Activated CD8-positive, alpha-beta memory T cell treated with anti-CD3 and anti-CD28 coated beads for 24 hours (primary cell): ENCODE measurements at places on chromosomes 6 and 20.

- DNase-seq = no peak
These were observed 9.0 kb upstream of the DDX27 start for GRCh38 chr20:49210101-49210756.

DNA sequence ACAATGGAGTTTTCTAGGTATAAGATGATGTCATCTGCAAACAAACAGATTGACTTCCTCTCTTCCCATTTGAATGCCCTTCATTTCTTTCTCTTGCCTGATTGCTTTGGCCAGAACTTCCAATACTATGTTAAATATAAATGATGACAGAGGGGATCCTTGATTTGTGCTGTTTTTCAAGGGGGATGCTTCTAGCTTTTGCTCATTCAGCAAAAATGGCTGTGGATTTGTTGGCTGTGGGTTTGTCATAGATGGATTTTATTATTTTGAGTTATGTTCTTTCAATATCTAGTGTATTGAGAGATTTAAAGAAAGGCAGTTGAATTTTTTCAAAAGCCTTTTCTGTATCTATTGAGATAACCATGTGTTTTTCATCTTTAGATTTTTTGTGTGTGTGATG is 662.4 kb upstream of the EYS start:
- DNase-seq = no peak

DNA sequence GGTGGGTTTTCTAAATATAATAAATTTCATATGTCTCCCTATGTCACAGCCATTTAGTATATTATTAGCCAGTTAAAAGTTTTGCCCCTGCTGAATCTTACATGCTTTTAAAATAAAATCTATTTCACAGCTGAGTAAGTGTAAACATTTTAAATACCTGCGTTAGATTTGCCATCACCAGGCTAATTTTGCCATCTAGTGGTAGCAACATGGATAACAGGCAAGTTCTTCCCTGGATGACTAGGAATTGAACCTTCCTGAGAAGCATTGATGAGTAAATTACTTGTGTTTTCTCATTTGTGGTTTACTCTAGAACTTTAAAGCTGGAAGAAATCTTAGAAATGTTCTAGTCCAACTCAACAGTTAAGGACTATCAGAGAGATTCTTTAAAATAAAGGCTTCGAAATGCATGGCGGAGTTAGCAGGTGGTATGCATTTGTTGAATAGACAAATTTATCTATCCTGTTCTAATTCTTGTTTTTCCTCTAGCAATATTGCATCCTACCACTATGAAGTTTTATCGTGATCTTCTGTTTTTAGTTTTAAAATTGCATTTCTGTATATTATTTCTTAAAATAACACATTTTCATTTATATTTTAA is 2.6 kb downstream of the PRSS35 start:
- DNase-seq = no peak

GRCh38 chr6:162970246-162970645 is 242.5 kb downstream of the PACRG start:
- no peak for DNase-seq

- no peak for DNase-seq
These were observed 992.5 kb upstream of the CITED2 start for GRCh38 chr6:140366991-140367390.

- peak; percentile 86 for DNase-seq
These were observed 1.0 kb upstream of the FBXO5 start for GRCh38 chr6:152983637-152984512.

DNA sequence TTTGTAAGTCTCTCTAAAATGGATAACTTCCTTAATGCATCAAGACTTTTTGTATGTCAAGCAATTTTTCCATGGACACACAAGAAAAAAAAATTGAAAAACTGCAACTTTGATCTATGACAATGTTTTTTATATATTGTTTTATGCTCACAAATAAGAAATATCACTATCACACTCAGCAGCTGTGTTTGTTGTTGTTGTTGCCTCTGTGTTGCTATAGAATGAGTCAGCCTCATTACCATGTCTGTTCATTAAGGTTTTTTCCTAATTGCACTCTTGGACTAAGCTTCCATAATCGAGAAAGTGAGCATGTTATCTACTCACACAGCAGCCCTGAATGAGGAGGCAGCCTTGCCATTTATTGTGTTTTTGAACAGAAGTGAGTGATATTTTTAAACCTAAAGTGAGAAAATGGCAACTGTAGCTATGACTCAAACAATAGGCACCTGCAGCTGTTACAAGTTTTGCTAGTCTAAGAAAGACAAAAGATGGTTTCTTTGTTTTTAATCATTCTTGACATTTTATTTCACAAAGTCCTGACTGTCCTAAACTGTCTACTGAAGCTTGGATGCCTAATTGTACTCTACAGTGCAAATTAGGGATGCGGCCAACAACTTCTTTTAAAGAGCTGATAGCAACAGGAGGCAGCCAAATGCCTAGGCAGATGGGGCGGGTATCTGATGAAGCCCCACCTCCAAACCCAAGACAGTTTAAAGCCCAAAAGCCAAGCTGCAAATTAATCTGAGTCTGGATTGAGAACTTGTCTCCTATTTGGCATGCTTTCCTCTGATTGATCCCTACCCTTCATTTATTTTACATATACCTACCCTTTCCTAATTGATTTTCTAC is 77.9 kb upstream of the DOK5 start:
- no peak for DNase-seq

DNA sequence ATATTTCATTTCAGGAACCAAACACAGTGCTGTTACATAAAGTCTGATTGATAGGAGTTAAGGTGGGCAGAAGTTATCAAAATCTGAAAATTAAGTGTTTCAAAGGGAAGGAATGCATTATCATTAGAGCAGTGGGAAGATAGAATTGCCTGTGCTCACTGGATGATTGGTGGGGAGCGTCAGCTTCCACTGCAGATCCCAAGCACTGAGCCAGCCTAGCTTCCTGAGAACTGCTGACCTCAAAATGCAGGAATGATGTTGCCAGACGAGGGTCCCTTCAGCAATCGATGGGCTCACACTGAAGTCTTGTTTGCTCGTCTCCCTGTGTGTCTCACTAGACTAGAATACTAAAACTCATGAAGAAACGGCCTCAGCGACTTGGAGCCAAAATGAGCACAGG is 110.0 kb upstream of the PHACTR1 start:
- DNase-seq = no peak

DNA sequence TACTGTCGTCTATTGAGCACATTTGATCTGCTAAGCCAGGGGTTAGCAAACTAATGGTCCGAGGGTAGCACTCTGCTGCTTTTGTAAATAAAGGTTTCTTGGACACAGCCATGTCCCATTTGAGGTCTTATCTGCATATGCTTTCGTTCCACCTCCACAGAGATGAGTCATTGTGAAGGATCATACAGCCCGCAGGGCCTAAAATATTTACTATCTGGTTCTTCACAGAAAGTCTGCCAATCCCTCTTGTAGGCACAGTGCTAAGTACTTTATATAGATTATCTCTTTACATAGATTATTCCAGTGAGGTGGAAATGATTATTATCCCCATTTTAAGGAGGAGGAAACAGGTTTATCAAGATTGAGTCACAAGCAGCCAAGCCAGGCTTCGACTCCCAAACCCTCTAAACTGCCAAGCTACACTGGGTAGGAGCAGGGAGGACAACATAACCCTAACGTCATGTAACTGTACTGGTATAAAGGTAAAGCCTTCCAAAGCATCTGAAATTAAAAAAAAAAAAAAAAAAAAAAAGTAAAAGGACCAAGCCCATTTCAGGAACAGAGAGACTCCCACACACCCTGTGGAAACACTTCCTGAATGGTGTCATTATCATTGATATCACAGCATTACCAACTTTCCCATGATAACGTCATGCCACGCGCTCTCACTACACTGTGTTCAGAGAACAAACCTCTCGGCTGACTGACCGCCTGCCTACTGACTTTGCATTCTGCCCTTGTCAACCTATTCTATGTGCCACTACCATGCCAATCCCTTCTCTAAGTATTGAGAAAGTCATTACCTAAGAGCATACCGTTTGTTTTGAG is 101.0 kb downstream of the KIF16B start:
- DNase-seq = no peak

- DNase-seq = no peak
These were observed 8.0 kb upstream of the UBD start for GRCh38 chr6:29567541-29567940.

- DNase-seq = no peak
These were observed 684.1 kb upstream of the NRSN1 start for GRCh38 chr6:23441808-23442461.

- no peak for DNase-seq
These were observed 268.3 kb upstream of the FAM83B start for GRCh38 chr6:54578261-54578660.

DNA sequence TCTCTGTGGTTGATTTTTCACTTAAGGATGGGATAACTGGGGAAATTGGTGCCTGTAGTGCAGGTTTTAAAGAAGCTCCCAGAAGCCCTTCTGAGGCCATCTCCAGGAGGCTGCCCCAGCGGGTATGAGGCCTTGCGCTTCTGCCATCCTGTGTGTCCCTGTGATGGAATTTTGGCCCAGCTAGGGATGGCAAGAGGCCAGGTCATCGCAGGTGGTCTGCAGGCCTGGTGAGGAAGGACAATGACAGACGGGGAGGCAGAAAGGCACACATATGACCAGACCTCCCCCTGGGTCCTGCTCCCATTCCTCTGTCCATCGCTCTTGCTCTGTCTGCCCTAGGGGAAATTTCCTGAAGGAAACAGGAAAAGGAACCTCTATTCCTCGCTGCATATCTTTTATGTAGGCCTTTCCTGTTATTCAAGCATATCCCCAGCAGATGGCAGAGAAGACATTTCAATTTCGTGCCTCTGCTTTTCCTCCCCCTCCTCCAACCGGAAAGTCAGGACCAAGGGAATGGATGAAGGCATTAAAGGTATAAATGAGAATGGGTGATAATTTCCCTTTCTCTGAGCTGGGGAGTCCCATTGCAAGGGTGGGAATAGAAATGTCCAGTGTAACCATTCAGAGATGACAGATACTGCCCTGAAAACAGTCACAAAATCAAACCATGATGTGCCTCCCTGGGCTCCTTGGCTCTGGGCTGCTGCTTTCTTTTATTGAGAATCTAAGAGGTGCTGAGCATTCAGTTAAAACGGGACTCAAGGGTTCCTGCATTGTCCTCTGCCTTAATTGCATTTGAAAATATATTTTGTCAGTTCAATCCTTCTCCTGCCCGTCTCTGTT is 17.6 kb upstream of the HLA-F start:
- DNase-seq = no peak

- no peak for DNase-seq
These were observed 253.0 kb downstream of the ARID1B start for GRCh38 chr6:157029980-157030690.

DNA sequence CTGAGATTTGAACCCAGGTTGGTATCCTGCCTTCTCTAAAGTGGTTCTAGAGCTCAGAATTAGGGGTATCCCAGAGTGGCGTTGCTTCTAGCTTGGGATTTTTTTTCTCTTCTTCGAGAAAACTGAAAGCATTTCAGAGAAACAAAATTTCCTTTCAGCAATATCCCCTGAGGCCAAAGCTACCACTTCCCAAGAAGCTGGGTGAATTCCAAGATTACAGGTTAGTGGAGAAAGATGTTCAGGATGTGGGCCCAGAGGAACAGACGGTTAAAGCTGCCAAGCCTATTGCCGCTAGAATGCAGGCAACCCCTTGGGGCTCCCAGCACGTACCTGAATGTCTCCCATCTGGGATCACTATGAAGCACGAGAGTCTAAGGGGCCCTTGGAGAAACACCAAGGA is 134.1 kb downstream of the FOXO3 start:
- DNase-seq = no peak

DNA sequence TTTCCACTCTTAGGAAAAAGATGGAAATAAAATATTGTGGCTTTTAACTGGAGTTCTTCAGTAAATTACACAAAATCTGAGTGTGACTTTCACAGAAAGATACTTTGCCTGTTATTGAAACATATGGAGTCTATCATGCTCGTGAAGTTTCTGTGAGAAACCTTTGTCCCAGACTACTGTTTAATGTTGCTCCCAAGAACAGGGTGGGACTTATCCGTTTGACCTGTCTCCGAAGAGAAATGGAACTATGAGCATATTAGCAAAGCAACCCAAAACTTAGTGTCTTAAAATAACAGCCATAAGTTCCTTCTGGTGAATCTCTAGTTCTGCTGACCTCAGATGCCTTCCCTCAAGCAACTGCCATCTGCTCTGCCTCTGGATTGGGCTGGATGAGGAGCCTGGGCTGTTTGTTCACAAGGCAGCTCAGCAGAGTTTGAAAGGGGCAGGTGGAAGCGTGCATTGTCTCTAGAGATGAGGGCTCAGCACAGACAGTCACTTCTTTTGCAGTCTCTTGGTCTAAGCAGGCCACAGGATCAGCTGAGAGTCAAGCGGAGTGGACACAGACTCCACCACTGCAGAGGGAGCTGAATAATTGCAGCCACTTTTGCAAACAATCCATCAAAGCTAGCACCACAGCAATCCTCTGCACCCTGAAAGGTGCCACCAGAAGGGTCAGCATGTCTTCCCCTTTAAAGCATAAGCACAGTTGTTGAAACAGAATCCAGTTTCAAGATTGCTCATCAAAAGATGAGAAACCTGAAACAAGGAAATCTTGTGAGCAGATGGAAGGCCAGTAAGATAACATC is 52.8 kb downstream of the MYB start:
- no peak for DNase-seq

- DNase-seq = no peak
These were observed 359.4 kb downstream of the CD83 start for GRCh38 chr6:14476793-14477531.

- no peak for DNase-seq
These were observed 18.7 kb upstream of the RALGAPB start for GRCh38 chr20:38453941-38454340.

DNA sequence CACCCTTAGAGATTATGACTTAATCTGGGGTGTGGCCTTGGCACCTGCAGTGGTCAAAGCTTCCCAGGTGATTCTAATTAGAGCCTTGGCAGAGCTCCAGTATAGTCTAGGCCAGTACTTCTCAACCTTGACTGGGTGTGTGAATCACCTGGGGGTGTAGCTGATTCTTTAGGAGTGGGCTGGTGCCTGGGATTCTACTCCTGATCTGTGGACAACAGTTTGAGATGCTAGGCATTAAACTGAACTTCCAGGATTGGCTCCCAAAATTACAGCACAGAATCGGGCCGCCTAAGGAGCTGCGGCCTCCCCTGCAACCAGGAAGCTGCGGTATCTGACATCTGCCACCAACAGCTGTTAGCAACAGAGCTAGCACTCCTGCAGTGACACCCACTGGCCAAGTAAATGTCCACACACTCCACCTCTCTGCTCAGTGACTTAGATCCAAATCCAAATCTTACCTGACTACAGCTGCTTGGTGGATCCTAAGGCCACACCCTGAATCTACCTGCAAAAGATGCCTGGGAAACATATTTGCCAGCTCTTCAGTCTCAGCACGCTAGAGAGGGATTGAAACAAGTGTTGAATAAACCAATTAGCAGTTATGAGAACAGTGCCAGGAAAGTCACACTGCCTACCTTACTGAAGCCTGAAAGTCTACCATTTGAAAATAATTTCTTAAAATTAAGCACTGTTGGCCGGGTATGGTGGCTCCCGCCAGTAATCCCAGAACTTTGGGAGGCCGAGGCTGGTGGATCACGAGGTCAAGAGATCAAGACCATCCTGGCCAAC is 126.7 kb downstream of the UNC5CL start:
- no peak for DNase-seq

GRCh38 chr20:43539975-43540672 is 18.7 kb upstream of the SGK2 start:
- no peak for DNase-seq
